Activated CD4-positive, alpha-beta memory T cell treated with anti-CD3 and anti-CD28 coated beads for 36 hours (primary cell): ENCODE measurements at places on chromosomes 1 and 21.

DNA sequence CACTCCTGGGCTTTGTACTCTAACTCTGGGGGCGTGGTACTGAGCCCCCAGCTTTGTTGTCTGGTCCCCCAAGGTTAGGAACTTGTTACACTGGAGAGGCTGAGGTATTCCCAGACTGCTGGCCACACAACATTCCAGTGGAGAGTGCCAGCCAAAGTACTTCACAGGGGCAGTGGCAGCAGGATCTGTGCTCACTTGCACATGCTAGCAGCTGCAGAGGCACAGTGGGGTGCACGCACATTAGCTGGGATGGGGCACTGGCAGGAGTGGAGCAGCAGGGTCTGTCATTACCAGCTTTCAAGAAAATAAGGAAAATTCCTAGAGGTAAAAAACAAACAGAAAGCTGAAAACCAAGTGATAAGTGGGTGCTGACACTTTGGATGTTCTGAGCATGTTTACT is 31.0 kb downstream of the ZNF691 start:
- DNase-seq = no peak

GRCh38 chr1:31155216-31155806 is 84.4 kb downstream of the NKAIN1 start:
- DNase-seq = peak; percentile 79

GRCh38 chr1:162672622-162673260 is 40.5 kb downstream of the DDR2 start:
- no peak for DNase-seq

DNA sequence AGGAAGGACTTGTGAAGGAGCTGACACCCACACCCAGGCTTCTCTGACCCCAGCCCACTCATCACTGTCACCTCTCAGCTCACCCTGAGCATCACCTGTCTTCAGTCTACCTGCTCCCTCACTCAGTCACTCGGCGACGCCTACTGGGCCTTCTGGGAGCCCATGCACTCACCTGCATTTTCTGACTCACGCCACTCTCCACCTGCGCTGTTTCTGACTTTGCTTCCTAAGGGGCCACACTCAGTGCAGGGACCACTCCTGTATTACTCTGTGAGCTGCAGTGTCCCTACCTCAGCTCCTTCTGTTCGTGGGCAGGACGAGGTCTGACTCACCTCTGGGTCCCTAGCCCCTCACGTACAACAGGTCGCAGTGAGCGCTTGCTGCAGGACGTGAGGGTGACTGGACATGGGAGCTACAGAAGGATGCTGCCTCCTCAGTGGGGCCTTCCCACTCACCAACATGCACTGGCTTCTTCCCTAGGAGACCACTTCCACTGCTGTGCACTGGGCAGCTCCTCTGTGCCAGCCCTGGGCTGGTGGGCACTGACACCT is 102.3 kb downstream of the GLIS1 start:
- no peak for DNase-seq
